ENCODE measurements at places on chromosomes 1 and 21.

- DNase-seq = no peak
These were observed 15.2 kb downstream of the PPFIA4 start for GRCh38 chr1:203041351-203041932.

DNA sequence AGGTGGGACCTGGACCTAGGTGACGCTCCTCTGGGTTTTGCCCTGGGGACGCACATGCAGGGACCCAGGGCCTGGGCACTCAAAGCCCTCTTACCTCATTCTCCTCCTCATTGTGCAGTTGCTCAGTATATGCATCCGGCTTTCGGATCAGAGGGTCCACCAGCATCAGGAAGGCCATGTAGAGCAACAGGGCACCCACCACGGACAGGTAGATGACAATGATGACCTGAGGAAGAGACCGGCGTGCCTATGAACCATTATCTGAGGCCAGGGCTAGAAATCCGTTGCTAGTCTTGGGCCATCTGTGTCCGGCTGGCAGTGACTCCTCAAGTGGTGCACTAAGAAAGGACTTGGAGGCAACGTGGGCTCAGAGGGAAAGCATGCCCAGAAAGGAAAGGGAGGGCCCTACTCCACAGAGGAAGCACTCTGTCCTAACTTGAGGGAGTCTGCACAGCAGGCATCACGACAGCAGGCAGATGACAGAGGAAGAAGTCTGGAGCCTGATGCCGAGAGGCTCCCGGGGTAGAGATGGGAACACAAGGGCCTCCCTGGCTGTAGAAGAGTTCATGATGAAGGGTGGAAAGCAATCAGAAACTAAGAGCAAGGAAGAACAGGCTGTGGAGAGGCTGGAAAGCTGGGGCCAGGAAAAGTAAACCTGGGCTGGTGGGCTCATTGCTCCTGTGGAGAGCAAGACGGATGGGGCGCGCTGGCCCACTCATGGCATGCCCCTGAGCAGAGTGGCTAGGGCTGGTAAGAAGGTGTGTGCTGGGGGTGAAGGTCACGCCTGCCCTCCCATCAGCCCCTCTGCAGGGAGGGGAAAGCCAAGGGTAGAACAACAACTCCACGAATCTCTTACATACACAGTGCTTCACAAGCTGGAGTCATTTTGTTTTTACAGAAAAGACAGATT, 10.3 kb downstream of the TMEM9 start:
- no peak for DNase-seq

- no peak for DNase-seq
These were observed 502.3 kb downstream of the NUF2 start for GRCh38 chr1:163824006-163824405.

GRCh38 chr1:220803401-220804201, 16.9 kb downstream of the MTARC1 start:
- DNase-seq = peak; percentile 10
